ENCODE measurements at places on chromosomes 1 and 21.

GRCh38 chr1:233668725-233669294, 54.9 kb downstream of the KCNK1 start:
- DNase-seq = no peak

- no peak for DNase-seq
These were observed 53.3 kb upstream of the TINAGL1 start for GRCh38 chr1:31523012-31523411.

- DNase-seq = no peak
These were observed 8.9 kb upstream of the IGFN1 start for GRCh38 chr1:201181726-201182125.

DNA sequence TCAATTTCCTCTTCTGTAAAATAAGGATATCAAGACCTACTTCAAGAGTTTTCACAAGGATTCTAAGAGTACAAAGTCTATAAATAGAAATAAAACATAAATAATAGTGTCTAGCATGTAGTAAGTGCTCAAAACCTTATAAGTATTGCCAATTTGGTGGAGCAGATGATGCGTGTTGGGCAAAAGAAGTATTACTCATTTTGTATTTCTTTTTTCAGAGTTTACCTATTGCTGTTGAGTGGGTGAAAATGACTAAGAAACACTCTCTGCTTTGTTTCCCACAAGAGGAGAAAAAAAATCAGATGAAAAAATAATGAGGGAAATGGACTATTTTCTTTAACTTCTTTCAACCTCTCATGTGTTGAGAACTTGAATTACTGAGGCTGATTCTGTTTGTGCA, 103.3 kb upstream of the KCNK2 start:
- DNase-seq = no peak

GRCh38 chr1:91059157-91059556, 37.3 kb upstream of the ZNF644 start:
- DNase-seq = no peak

DNA sequence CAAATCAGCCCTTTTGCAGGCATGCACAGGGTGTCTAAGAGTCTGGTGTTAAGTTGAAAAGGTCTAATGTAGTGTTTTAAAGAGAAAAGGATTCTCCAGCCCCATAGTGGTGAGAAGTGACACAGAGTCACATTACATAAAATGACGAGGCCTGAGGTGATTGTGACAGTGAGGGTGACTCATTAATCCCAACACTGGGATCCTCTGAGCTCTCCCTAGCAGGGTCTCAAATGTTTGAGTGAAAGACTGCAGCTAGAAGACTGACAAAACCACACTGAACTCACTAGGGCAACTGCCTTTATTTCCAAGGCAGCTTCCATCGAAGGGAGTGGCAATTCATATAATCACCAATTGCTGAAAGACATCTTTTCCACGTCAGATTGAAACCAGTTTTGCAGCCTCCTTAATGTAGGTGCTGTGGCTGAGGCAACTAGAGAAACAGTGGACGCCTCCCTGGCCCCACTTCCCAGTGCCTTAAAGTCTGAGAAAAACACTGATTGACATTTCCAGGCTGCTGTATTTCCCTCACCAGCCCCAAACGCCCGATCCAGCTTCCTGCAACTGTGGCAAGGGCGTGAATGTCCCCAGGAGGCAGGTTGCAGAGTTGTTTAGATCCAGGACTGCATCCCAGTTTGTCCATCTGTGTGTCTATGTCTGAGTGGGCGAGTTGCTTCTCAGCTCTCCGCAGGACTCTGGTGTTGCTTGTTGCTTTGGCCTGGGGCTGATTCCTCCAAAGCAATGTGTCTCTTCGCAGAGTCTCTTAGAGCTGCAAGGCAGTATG, 81.4 kb downstream of the RUNX1 start:
- DNase-seq = no peak
